NCI-H2081 (cell line): ENCODE measurements at places on chromosomes 6 and 20.

- no peak for DNase-seq
Observed at GRCh38 chr20:32975698-32976674, 28.2 kb downstream of the SUN5 start.

DNA sequence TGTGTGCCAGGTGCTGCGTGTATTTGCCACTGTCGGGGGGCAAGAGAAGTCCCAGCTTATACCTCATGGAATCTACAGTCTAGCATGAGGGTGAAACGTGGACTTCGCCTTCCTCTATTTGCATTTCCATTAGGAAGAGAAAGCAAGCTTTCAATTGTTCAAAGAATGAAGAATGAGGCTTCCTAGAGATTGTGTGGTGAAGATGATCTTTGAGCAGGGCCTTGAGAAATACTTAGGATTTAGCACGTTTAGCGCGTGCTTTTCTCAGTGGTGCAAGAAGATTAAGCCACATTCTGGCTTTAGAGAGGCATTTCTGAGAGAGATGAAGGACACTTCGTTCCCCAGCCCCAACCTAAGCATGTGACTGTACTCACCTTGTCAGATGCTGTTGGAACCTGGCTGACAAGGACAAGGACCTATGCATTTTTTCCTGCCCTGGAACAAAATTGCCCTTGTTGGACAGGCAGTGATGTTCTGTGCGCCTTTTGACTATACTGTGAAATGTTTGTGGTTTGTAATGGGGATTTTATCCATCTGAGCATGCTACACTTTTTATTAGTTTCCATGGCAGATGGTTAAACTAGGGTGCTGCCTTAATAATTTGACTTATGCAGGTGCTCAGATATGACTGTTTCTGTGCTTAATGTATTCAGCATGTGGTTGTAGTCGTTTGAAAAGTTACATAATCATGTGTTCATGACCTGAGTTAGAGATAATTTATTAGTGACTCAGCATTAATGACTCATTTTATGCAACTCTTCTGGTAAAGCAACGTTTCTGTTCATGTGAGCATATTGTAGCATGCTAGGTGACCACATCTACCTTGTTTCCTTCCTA is 10.7 kb downstream of the TULP4 start:
- DNase-seq = no peak

GRCh38 chr6:32432050-32432450 is 7.6 kb upstream of the HLA-DRA start:
- DNase-seq = no peak

DNA sequence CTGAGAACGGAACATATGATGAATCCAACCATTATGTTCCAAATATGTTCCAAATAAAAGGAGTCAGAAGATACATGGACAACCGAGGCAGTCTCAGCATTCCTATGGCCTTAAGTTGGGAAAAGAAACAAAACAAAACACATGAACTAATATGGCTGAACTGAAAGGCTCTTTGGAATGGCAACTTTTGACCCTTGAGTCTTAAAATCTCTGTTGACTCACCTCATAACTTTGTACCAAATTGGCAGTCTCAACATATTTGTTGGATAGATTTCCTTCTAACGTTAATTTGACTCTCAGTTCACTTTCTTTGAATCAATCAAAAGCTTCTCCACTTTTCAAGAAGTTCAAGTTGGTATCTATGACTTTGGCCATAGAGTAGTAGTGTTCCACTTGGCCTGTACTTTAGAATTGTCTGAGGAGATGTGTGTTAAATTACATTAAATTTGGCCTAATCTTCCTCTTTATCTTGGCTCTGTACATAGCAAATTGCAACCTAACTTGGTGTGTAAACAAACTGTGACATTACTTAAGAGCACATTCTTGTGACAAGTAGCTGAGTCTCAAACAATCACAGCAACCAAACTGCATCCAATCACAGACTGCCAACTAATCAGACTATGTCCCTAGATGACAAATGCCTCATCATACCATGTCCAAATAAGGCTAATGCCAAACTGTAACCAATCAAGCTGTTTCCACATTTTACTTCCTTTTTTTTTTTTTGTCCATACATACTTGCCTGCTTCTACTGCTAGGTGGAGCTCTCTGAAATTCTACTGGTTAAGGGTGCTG is 208.8 kb downstream of the BMP2 start:
- no peak for DNase-seq

DNA sequence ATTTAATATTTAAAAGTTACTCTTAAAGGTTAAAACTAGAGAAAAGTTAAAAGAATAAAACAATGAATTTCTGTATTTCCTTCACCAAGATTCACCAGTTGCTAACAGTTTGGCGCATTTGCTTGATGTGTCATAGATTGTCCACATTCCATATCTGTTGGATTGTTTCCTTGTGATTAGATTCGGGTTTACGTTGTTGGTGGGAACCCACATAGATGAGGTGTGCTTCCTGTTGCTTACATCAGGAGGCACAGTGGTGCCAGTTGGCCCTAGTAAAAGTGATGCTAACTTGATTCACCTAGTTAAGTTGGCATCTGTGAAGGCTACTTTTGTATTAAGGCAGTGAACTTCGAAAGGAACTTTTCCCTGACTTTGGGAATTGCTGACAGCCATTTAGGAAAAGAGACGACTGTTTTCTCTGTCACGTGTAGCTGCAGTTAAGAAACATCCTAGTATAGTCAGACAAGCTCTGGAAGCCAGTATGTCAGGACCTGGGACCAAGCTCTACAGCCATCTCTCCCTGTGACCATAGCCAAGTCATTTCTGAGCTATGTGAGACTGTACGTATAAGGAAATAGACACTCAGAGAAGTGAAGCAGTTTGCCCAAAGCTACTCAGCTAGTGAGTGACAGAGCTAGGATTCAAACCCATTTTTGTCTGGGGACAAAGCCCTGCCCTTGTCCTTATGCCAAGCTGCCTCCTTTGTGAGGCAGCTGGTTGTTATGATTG is 49.0 kb downstream of the PPARD start:
- no peak for DNase-seq
